ENCODE measurements at places on chromosomes 3 and 15. TPM values are rescaled to one million over a fixed set of nuclear protein-coding genes. Genes with fewer than 3 reads are reported as not detected.

DNA sequence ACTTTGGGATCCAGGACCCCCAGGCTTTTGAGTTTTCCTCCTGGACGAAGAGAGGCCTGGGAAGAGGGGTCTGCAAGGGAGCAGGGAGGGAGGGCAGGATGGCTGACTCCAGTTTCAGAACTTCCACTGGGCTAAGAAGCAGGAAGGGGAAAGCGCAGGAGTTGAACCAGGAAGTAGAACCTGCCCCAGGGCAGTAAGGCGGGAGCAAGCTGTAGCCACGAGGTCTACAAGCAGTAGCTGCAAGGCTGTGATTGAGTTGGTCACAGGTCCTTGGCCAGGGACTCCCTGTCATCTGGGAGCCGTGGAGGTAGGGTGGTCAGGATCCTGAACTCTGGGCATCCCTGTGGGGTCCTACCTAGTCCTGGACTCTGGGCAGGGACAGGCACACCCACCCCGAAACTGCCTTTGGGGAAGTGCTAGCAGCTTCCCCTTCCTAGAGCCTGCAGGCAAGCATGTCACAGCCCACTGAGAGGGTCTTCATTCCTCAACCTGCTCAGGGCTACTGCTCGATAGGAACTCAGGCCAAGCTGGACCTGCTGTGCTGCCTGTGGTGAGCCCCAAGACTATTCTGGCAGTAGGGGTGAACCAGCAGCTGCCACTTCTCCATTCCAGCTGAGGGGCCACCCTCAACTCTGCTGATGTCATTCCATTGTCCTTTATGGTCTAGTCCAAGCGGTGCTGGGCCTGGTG lies 5.8 kb upstream of the GNAI2 start:
- no peak for DNase-seq

SLC51A gene
- total RNA-seq, result not detected

DNA sequence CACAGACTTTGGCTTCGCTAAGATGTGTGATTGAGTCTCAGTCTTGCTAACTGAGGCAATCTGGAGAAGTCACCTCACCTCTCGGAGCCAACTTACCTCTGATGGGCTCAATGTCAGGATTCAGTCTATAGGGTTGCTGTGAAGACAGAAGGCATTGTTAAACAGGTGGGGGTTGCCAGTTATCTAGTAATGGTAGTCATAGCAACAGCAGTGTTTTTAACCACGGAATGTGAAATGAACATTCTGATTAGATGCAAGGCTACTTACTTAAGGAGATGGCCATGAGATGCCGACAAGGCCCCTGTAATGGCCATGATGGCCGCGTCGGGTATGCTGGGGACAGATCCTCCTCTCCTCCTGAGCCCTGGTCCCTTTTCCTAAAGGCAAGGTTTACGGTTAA lies 243.1 kb downstream of the GABRG3 start:
- DNase-seq, result no peak

GRCh38 chr3:119700920-119701734 lies 1.7 kb upstream of the CFAP91 start:
- no peak for DNase-seq

GRCh38 chr3:70870576-70870975 lies 558.1 kb upstream of the MDFIC2 start:
- no peak for DNase-seq

- DNase-seq, result peak; percentile 46
These were observed 62.7 kb upstream of the ZNF148 start for GRCh38 chr3:125437631-125438435.

GRCh38 chr15:69505956-69506556 lies 53.4 kb downstream of the RPLP1 start:
- DNase-seq, result no peak

DNA sequence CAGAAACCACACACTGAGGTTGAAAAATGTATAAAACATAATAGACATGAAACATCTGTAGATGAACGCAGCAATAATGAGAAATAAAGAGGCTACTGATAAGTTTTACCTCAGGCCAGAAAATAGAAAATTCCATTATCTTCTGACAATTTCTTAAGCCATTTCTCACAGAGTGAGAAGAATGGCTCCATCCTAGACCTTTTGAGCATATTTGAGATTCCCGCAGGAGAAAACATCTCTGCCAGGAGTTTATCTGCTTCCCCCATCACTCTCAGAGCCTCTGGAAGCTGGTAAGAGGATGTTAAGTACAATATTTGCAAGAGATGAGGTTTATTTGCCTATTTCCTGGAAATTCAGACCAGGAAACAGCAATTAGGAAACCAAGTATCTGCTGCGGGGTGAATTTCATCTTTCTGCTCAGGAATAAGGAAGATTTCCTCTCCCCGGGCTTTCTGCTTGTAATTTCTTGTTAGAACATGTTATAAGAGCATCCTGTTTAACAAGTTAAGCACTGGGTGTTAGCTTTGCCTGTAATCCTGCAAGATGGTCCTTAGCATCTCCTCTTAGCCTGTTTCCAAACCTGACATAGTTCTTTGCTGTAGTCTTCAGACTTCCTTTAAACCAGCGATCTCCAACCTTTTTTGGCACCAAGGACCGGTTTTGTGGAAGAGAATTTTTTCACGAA lies 54.8 kb downstream of the ATP13A4 start:
- no peak for DNase-seq

DNA sequence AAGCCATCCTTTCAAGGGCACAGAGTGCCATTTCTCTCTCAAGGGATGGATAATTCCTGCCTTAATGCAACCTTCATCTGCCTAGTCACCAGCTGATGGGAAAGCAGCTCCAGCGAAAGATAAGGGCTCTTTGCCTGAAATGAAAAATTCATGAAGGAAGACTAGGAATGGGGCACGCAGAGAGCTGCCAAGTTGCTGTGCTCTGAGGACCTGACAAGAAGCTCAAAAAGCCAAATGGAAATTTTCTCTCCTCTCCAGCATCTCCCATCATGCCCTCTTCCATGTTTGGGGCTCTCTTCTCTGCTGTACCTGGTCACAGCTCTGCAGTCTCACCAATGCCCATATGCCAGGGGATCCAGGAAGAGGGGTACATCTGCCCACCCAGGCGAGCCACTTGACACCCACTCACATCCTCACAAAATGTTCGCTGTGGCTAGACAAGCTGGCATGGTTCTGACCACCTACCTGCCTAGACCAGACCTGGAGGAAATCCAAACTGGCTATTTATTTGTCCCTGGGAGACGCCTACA lies 29.3 kb upstream of the ABHD2 start:
- no peak for DNase-seq

DNA sequence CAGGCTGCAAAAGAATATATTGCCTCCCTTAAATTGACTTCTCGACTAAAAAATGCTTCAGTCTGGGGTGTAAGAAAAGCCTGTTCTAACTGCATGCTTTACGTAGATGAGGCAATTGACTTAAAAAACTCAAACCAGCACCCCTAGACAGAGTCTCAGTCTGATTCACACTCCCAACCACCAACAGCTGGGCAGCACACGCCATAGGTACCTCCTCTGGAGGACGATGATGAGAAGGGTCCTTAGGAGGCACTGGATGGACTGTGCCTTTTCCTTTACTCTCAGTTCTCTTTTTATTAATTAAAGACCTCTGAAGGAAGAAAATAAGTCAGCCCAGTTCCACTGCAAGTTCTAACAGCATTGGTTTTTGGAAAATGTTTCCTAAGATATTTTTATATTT lies 175.0 kb downstream of the PDZRN3 start:
- DNase-seq, result no peak

DNA sequence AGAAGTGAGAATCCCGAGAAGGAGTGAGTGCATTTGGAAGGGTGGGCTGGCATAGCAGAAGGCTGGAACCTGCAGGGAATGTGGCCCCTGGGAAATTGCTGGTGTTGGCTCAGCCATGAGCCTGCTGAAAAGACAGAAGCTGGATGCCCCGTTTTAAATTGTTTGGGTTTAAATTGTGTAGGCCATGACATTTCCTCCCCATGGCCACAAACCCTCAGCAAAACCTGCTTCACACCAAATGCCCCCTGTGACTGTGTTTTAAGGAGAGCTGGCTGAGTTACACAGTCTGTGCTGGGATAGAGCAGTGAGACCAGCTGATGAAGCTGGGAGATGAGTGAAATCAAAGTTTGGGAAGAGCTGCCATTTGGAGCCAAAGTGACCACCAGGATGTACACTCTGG lies 216.3 kb upstream of the RGMA start:
- DNase-seq, result no peak

- DNase-seq, result no peak
These were observed 98.2 kb upstream of the PTPRG start for GRCh38 chr3:61463191-61463590.

GRCh38 chr3:122430371-122430770 lies 14.5 kb upstream of the WDR5B start:
- DNase-seq, result no peak

C3orf49 gene
- not detected for total RNA-seq

FBXO40 gene
- not detected for total RNA-seq

TMCO5A gene
- not detected for total RNA-seq

DNA sequence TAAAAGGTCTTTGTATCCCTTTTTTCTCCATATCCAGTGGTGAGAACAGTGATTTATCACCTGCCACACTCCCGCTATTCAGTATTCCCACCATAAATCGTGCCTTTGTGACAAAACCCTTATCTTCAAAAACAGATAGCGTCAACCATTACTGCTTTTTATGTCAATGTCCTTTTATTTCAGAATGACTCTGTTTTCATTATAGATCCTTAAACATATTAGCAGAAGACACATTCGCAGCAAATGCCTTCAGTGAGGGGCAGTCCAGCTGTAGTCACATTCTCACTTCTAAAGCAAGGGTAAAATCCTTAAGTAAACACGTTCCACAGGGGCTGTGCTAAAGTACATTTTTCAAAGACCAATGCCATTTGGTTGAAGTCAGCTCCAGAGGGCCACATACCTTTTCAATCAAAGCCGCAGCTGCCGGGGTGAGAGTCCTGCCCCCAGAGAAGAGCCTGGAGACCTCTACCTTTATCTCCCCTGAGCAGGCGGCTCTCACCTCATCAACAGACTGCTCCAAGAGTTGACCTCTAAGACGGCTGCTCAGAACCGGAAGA lies 53.4 kb downstream of the PDZRN3 start:
- DNase-seq, result no peak

- no peak for DNase-seq
These were observed 12.9 kb upstream of the DCBLD2 start for GRCh38 chr3:98914210-98915080.

DNA sequence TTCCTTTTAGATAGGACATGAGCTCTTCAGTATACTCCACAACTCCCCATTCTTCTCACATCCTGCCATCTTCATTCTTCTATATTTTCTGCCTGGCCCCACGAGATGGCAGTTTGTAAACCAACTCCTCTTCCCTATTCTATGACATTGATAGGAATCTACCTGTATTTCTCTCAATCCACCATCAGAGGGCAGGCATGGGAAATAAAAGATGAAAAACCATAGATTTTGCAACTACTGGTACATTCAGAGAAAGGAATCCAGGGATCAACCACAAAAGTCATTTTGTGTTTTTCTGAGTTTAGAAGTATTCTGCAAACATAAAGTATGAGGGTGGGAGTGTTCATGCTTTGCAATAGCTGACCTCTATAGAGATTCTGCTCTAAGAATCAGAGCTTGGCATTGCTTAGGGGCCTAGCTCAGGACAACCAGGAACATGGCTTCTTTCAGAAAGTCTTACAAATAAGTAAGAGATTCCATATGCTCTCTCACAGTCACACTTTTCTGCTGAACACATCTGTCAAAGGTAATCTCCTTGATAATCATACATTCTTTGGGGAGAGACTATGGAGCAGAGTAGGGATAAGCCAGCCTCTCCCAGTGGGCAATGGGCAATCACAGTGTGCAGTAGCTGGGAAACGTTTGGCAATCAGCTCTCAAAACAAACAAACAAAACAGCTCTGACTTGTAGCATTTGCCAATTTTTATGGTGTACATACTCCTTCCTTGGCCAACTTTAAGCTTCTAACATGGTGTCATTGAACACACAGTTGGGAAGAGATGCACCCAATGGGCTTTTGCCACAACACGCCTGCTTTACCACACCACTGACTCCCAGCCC lies 43.1 kb upstream of the SLC25A36 start:
- peak; percentile 59 for DNase-seq

DNA sequence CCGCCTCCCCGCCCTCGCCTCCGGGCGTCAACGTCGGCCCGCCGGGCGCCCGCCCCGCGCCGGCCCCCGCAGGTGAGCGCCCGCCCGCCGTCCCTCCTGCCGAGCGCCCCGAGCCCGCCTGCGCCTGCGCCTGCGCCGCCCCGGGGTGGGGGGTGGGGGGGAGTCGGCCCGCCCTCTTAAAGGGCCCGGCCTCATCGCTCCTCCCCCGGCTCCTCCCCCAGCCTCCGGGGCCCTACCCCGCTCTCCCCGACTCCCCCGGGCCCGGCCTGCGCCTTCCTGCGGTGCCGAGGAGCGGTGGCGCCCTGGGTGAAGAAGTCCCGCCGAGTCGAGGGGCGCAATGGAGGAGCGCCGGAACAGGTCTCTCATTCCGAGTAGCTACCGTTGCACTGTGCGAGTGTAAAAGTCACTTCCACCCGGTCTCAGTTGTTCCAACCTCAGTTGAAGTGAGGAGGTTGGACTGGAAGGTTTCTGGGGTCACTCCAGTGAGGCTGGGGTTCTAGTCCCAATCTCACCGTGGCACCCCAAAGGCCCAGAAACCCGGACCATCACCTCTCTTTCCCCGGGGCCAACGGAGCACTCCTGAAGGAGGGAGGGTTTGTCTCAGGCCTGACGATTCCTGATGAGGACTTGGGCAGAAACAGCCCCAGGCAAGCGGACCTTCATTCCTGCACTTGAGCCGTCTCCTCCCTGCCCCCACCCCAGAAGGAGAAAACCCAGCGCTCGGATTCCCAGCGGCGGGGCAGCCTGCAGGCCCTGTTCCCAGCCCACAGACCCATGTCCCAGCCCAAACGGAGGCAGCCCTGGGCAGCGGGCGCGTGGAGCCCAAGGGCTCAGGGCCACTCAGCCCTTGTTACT lies 1.5 kb upstream of the TNK2 start:
- no peak for DNase-seq

GRCh38 chr3:140023616-140024530 lies 88.9 kb downstream of the CLSTN2 start:
- no peak for DNase-seq

DNA sequence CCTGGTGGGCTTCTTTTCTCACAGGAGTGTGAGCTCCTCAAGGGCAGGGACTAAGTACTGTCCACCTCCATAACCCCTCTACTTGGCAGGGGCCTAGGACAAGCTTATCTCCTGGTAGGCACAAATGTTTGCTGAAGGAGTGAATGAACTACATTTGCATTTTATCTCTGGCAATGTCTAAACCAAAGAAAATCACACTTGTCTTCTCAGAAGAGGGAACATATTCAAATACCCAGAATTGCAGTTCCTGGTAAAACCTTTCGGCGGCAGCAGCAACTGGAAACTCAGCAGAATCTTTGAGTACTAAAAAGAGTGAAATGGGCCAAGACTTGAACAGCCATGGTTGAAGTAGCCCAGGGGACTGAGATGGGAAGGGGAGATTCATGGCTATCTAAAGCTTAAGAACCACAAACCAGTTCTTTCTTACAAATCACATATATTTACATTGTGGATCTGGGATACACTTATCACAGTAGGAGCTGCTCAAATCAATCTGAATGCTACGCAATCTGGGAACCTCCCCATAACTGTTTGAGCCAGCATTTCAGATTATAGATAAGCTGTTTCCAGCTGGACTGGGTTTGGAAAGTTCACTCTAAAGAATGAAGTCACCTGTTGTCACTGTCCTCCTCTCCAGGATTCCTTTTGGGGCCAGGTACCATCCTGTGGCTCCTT lies 18.7 kb upstream of the PTPN9 start:
- DNase-seq, result no peak

STRA6 gene
- total RNA-seq, result under 0.01 TPM

C3orf20 gene
- total RNA-seq, result not detected
